ENCODE measurements at places on chromosomes 16 and 17.

DNA sequence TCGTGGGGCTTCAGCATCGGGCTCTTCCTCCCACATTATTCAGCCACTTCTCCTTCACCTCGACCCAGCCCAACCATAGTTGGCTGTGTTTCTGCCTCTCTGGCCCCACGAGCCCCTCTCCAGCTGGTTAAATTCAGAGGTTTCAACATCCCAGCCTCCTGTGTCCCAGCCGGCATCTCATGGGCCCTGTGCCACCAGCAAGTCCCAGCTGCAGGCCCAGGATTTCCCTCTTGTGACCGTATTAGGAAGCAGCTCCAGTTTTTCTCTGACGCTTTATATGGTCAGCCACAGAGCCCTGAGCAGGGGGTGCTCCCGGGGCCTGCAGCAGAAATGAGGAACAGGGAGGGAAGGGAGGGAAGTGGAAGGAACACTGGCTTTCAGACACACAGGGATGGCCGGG is 27.4 kb downstream of the MYH11 start:
- no peak for DNase-seq

DNA sequence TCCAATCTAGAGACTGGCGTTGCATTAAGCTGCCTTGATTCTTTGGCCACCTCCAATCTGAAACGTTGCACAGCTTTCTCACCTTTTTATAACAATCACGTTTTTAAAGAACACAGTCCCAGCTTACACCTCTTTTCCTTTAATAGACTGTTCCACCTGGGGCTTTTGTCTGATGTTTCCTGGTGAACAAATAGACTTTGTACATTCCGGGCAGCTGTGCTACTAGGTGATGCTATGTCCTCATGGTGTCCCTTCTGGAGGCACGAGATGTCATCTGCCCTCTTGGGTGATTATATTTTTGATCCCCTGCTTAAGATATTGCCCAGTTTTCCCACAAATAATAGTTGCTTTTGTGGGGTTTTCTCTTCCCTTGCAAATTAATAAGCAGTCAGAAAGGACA is 225.5 kb downstream of the SOX9 start:
- no peak for DNase-seq

DNA sequence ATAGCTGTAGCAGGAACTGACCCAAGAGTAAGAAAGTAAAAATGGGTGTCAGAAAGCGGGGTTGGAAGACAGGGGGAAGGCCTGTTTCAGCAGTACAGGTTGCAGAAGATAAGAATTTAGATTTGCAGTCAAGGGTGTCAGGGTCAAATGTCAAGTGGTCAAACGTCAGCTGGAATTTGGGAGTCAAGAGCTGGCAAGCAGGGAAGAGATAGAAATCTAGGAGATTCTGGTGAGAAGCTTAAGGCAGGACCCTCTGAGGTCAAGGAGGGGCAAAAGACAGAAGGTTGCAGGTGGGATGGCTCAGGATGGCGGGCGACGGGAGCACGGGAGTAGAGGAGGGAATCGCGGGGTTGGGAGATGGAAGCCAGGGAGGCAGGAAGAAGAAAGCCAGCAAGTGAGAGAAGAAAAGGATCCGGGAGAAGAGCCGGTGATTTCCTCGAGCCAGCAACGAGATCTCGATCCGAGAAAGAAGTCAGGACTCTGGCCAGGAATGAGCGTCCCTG is 335 bp downstream of the SLC25A35 start:
- no peak for DNase-seq

GRCh38 chr16:60605176-60605575 is 1431.1 kb downstream of the CDH8 start:
- no peak for DNase-seq

DNA sequence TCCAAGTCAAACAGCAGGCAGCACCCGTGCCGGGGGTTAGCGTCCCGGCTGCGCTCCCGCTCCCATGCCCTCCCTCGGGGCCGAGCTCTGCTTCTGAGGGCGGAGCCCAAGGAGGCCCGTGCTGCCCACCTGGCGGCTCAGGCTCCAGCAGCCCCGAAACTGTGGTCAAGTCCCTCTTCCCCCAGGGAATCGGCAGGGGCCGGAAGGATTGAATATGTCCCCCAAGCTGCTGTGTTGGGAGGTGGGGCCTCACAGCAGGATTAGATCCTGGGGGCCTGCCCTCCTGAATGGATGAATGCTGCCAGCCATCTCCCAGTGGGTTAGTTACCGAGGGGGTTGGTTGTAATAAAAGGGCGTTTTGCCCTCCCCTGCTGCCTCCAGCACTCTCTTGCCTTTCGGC is 33.9 kb downstream of the MAP2K3 start:
- no peak for DNase-seq

GRCh38 chr17:17161121-17161520 is 45.0 kb downstream of the PLD6 start:
- no peak for DNase-seq

- DNase-seq = no peak
These were observed 19.8 kb upstream of the NF1 start for GRCh38 chr17:31074772-31075555.

GRCh38 chr16:4597174-4597573 is 17.5 kb downstream of the UBALD1 start:
- DNase-seq = no peak

GRCh38 chr16:89505204-89506112 is 2.7 kb upstream of the SPG7 start:
- peak; percentile 91 for DNase-seq

DNA sequence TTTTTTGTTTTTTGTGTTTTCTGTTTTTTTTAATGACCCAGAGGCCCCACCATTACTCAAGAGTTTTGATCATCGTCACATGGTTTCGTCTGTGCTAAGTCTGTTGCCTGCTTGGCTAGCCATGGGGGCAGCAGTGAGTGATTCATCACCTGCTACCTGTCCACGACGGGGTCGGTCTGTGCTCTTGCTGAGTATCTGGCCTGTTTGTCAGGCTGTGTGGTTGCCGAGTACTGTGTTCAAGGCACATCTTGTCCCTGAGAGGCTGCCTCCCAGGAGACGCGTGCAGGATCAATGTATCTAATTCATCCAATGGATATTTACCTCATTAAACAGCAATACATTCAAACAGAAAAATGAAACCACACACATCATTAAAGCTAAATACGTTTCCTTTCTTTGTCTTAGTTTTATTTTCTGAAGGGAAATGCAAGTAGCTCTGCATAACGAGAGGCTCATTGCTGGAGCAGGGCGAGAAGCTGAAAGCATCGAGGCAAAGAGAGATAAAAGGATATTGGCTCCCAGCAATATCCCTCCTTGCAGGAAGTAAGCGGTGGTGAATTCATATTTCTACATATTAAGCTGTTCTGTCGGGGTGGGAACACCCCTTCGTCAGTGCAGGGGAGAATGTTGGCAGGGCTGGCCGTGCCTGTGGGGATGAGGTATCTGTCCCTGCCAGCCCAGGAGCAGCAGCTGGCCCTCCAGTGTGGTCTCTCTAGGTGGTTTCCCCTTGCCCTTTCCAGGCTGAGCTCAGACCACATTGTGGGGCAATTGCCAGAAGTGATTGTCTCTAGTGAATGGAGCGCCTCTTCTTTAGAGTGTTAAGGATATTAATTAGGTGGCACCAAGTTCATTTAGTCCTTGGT is 166.2 kb upstream of the ASIC2 start:
- no peak for DNase-seq

- DNase-seq = no peak
These were observed 78.4 kb downstream of the C17orf67 start for GRCh38 chr17:56755310-56755709.

GRCh38 chr17:42563543-42563942 is 1.6 kb downstream of the COASY start:
- no peak for DNase-seq

DNA sequence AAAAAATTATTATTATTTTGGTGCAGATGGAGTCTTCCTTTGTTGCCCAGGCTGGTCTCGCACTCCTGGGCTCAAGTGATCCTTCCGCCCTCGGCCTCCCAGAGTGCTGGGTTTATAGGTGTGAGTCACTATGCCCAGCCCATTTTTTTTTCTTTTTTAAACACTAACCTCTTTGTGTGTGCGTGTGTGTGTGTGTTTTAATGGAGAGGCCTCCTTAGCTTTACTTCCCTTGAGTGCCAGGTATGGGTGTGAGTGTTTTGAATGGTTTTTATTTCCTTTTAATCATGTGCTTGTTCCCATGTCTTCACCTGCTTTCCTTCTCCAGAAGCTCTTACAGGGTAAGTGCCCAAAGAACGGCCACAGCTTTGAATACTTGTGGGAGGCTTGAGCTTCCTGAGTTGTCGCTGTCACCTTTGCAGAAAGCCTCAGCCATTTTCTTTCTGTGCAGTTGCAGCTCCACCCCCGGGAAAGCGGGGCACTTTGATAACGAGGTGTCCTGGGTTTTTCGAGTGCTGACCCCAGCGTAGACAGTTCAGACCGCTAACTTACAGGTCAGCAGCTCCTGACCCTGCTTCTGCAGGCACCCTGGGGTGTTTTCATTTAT is 22.6 kb downstream of the AKAP1 start:
- no peak for DNase-seq

DNA sequence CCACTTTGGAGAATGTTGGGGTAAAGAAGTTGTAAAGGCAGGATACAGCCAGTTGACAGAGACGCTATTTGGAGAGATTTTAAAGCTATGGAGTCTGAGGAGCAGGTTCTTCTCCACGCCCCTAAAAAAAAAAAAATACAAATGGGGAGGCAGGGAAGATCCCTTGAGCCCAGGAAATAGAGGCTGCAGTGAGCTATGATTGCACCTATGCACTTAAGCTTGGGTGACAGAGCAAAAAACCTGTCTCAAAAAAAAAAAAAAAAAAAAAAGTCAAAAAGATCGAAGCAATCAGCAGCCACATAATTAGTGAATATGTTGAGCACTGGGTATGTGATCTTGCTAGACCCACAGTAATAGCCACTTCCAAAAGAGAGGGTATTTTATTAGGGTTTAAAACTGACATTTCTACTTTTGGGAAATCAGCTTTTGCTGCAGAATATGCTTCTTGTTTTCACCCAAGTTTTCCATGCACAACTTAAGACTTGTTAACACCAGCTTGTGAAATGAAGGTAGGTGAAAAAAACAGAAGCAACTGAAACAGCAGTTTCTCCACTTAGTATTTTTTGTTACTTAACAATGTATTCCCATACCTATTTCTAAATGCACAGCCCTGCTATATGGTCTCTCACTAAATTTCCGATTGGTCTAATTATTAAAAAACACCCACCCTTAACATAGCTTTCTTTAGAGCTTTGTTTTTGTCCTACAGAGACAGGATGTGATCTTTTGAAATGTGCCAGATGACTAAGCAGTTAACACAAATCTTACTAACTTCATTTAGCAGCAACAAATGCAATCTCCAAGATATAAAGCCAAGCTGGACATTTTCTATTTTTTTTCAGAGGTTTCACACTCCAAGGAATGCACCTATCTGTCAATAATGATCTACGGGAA is 2.5 kb upstream of the ARL6IP1 start:
- no peak for DNase-seq

DNA sequence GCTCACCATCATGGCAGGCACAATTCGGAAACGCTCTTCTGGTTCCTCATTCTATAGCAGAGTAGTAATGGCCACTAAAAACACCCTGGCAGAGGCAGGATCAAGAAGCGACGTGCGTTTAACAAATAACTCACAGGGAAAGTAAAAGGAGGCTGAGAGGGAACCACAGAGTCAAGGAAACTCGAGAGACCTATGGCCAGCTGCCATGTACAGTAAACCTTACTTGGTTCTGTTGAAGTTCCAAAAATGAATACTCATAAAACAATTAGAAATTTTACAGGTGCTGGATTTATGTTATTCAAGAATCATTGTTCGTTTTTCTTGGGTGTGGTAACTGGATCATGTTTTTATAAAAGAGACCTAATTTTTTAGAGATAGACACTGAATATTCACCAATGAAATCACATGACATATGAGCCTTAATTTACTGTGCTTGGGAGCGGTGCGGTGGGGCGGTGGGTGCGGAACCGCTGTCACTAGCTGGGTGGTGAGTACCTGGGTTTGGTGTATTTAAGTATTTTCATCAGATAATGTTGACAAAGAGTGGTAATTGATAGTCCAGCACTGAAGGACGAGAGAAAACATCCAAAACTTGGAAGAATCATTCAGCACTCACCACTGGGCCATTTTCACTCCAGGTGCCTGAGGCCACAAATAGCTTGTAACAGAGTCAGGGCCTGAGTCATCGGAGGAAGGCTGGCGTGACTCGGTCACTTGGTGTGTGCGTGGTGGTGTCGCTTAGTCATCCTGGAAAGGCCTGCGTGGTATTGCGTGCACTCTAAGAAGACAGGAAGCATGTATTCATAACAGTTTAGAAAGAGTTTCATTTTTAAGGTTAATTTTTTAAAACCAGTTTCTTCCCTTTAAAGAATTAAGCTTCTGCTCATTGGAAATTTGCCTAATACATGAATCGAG is 135.4 kb upstream of the CHMP6 start:
- DNase-seq = peak; percentile 67
